ENCODE measurements at places on chromosomes 1 and 21. TPM values are rescaled to one million over a fixed set of nuclear protein-coding genes. Genes with fewer than 3 reads are reported as not detected.

GRCh38 chr21:24424776-24425175 lies 1182.5 kb downstream of the MRPL39 start:
- no peaks in the 10 kb centered on the region for H3K36me3 ChIP-seq
- H3K4me1 ChIP-seq, result no peaks in the 10 kb centered on the region
- no peak overlapping the region for H3K4me3 ChIP-seq
- DNase-seq, result no peak
- no peak overlapping the region for H3K27ac ChIP-seq

GRCh38 chr1:17212487-17213121 lies 7.7 kb downstream of the PADI1 start:
- DNase-seq, result no peak
- H3K27ac ChIP-seq, result no peak overlapping the region
- H3K4me3 ChIP-seq, result no peak overlapping the region
- H3K36me3 ChIP-seq, result no peaks in the 10 kb centered on the region
- no peaks in the 10 kb centered on the region for H3K27me3 ChIP-seq

DNA sequence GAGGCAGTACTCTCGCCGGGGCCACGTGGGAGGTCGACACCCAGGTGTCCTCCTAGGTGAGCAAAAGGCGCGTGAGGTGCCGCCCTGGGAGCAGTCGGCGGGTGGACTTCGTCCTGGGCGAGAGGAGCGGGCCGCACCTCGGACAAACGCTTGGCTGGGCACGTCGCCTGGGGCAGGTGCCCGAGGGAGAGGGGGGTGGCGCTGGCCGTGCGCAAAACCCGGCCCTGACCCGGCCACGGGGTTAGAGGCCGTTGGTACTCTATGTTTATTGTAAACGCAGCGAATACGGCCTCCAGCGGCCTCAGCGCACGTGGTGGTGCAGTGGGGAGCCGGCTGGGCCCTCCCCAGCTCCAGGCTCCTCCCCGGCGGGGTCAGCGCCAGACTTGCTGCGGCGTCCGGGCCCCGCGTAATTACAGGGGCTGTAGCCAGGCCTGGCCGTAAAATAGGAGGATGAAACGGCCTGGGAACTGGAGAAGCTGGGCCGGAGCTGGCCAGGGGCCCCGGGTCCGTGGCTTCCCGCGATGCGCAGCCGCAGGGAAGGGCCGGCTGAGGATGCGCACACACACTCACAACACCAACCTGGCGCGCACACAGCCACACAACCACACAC lies 1.6 kb upstream of the EFNA1 start:
- DNase-seq, result peak; percentile 75
- no peaks in the 10 kb centered on the region for H3K36me3 ChIP-seq
- H3K27ac ChIP-seq, result peak overlapping the region; percentile 74

GRCh38 chr1:25137521-25138395 lies 94.5 kb downstream of the SYF2 start:
- no peak for DNase-seq
- no peaks in the 10 kb centered on the region for H3K27me3 ChIP-seq
- H3K4me1 ChIP-seq, result no peaks in the 10 kb centered on the region
- H3K36me3 ChIP-seq, result no peaks in the 10 kb centered on the region
- H3K27ac ChIP-seq, result no peak overlapping the region
- no peak overlapping the region for H3K4me3 ChIP-seq

DNA sequence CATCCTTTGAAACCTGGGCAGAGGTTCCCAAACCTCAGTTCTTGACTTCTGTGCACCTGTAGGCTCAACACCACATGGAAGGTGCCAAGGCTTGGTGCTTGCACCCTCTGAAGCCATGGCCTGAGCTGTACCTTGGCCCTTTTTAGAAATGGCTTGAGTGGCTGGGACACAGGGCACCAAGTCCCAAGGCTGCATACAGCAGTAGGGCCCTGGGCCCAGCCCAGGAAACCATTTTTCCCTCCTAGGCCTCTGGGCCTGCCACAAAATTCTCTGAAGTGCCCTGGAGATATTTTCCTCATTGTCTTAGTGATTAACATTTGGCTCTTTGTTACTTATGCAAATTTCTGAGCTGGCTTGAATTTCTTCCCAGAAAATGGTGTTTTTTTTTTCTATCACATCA lies 65.6 kb upstream of the ACTRT2 start:
- no peak overlapping the region for H3K27ac ChIP-seq
- H3K4me3 ChIP-seq, result no peak overlapping the region
- no peaks in the 10 kb centered on the region for H3K27me3 ChIP-seq
- H3K36me3 ChIP-seq, result no peaks in the 10 kb centered on the region

DNA sequence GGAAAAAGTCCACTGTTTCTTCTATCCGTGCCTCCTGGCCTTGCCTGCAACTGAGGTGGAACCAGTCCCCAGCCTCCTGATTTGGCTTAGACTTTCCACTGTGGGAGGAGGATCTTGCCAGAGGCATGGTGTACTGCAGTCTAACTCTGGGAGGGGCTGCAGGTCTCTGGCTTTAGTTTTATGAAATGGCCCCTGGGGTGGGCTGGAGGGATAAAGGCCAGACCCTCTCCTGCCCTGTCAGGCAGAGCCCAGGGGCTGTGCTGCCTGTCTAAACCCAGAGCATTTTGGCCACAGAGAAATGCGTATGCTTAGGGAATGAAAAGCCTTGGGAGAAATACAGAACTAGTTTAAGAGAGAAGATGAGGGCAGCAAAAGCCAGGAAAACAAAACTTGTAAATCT lies 73.0 kb downstream of the ABCA4 start:
- no peaks in the 10 kb centered on the region for H3K4me1 ChIP-seq
- DNase-seq, result no peak
- H3K4me3 ChIP-seq, result no peak overlapping the region
- peak overlapping the region; percentile 50 for H3K27ac ChIP-seq

DNA sequence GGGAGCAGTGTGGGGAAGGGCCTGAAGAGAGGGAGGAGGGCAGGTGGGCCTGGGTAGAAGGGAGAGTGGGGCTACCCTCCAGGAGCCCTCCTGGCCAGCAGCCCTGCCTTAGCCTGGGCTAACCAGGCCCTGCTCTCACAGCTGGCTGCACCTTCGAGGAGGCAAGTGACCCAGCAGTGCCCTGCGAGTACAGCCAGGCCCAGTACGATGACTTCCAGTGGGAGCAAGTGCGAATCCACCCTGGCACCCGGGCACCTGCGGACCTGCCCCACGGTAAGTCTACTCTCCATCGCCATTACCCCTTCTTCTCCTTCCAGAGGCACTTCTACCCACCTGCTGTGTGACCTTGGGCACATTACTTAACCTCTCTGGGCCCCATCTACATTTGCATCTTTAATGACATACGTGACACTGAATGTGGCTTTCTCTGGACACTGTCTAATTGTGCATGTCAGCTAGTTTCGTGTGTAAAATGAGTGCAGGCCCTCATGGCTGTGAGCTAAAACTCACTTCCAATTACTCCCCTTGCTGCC lies 18.9 kb downstream of the PTPRU start:
- H3K36me3 ChIP-seq, result no peaks in the 10 kb centered on the region
- H3K4me3 ChIP-seq, result no peak overlapping the region
- H3K4me1 ChIP-seq, result peaks cover 6% of the 10 kb centered on the region
- no peak for DNase-seq
- H3K27ac ChIP-seq, result no peak overlapping the region
- H3K27me3 ChIP-seq, result no peaks in the 10 kb centered on the region

GRCh38 chr1:71948561-71948960 lies 333.8 kb downstream of the NEGR1 start:
- H3K27me3 ChIP-seq, result no peaks in the 10 kb centered on the region
- no peaks in the 10 kb centered on the region for H3K36me3 ChIP-seq
- H3K4me1 ChIP-seq, result no peaks in the 10 kb centered on the region
- H3K4me3 ChIP-seq, result no peak overlapping the region
- DNase-seq, result no peak
- no peak overlapping the region for H3K27ac ChIP-seq

DNA sequence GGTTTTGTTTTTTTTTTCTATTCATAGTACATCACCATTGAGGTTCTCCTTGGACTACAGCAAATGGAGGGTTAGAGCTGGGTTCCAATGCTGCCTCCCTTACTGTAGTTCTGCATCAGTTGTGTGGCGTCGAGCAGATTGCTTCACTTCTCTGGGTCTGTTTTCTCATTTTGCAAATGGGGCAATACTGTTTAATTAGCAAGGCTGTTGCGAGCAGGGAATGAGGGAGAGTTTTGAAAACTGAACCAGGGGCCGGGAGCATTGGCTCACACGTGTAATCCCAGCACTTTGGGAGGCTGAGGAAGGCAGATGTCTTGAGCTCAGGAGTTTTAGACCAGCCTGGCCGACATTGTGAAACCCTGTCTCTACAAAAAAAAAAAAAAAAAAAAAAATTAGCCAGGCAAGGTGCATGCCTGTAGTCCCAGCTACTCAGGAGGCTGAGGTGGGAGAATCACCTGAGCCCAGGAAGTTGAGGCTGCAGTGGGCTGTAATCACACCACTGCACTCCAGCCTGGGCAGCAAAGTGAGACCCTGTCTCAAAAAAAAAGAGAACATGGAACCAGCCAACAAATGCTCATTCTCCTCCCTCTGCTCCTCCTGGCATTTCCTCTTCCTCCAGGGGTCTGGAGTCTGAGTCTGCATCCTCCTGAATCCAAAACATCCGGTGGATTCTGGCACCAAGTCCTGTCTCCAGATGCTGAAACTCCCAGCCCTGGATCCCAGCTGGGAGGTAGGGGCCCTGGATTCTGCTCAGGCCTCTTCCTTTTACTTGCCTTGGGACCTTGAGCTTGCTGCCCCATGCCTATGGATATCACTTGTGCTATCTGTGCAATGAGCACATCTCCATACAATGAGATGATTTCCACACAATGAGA lies 3.7 kb upstream of the PLOD1 start:
- H3K4me1 ChIP-seq, result no peaks in the 10 kb centered on the region
- no peak overlapping the region for H3K4me3 ChIP-seq
- H3K27ac ChIP-seq, result peak overlapping the region; percentile 37
- no peak for DNase-seq

- H3K4me3 ChIP-seq, result peak within 1 kb of the TSS; percentile 9
- no peak within 1 kb of the TSS for H3K27ac ChIP-seq
- H3K27me3 ChIP-seq, result peaks cover 15% of the 10 kb centered on the region
- peaks cover 17% of the 10 kb centered on the region for H3K4me1 ChIP-seq
- no peaks in the 10 kb centered on the region for H3K36me3 ChIP-seq
- DNase-seq, result no peak
These were observed at the start of gene DLGAP3 for GRCh38 chr1:34929497-34929852. DLGAP3 (minus strand) TSS chr1:34929650; CDS start chr1:34905383, 24,267 bp downstream.

- no peak overlapping the region for H3K27ac ChIP-seq
- H3K36me3 ChIP-seq, result no peaks in the 10 kb centered on the region
- DNase-seq, result peak; percentile 73
- no peak overlapping the region for H3K4me3 ChIP-seq
These were observed 160.8 kb downstream of the ZSCAN20 start for GRCh38 chr1:33633019-33633801.

DNA sequence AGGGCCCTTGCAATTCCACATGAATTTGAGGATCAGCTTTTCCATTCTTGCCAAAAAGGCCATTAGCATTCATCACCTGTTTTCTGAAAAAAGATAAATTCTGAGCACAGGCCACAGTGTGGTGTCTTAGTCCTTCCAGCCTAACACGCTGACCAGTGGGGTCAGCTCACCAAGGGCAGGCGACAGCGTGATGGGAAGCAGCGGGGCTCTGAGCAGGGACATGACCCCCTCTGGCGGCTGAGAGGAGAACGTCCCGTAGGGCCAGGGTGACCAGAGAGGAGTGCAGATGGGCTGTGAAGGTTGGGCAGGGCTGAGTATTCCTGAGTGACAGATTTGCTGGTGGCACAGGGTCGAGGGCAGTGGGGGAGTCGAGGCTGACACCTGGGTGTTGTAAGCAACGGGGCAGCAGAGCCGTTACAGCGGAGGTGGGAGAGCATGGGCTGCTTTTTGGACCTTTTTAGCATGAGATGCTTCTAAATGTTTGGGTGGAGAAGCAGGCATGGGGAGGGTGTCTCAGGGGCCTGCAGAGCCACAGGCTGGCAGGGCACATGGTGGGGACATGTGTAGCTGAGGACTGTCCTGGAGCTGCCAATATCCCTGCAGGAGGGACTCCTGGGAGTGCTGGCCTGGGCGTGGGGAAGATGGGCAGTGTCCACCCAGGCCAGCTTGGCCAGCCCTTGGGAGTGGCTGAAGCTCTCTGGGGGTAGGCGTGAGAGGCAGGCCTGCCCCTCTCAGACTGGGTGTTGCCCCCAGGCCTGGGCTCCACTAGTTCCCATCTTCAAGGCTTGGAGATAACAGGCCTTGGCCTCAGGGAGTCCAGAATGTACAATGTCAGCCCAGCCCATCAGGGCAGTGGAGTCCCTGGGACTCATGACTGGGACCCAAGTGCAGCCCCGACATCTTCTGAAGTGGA lies 8.6 kb upstream of the CALML6 start:
- H3K27me3 ChIP-seq, result no peaks in the 10 kb centered on the region
- H3K4me3 ChIP-seq, result no peak overlapping the region
- DNase-seq, result peak; percentile 82
- peak overlapping the region; percentile 19 for H3K27ac ChIP-seq

- H3K4me1 ChIP-seq, result peaks cover 8% of the 10 kb centered on the region
- DNase-seq, result no peak
- peak overlapping the region; percentile 100 for H3K27ac ChIP-seq
- no peaks in the 10 kb centered on the region for H3K27me3 ChIP-seq
- no peaks in the 10 kb centered on the region for H3K36me3 ChIP-seq
- no peak overlapping the region for H3K4me3 ChIP-seq
These were observed 107.4 kb downstream of the SLC45A1 start for GRCh38 chr1:8425150-8425780.

DNA sequence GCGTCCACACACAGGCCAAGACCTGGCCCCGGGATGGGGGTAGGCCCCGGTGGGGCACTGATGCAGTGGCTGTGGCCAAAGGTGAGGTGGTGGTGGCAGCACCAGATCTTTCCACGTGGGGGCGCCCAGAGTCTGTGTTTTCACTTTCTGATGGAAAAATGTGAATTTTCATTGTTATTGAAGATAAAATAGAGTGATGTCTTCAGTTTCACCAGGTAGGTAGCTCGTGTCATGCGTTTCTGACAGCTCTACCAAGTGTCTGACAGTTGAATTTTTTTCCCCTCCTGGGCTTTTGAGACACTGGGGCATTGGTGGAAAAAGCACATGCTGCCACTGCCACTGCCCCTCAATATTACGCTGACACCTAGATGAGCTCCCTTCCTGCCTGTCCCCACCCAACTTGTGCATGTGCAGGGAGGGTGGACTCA lies 40.0 kb upstream of the MAGOH start:
- H3K27me3 ChIP-seq, result no peaks in the 10 kb centered on the region
- DNase-seq, result peak; percentile 54
- no peaks in the 10 kb centered on the region for H3K36me3 ChIP-seq
- H3K27ac ChIP-seq, result no peak overlapping the region
- no peak overlapping the region for H3K4me3 ChIP-seq

- no peaks in the 10 kb centered on the region for H3K36me3 ChIP-seq
- no peaks in the 10 kb centered on the region for H3K27me3 ChIP-seq
- no peak for DNase-seq
- H3K4me1 ChIP-seq, result no peaks in the 10 kb centered on the region
- H3K27ac ChIP-seq, result no peak overlapping the region
These were observed 543.2 kb upstream of the CXADR start for GRCh38 chr21:16969636-16970035.

COL24A1 gene
- not detected for total RNA-seq

BROX gene
- 12.1 TPM for total RNA-seq

PPM1J gene
- not detected for total RNA-seq

HOOK1 gene
- total RNA-seq, result 6.9 TPM

DYNLT5 gene
- not detected for total RNA-seq

TTC24 gene
- total RNA-seq, result not detected

CD244 gene
- total RNA-seq, result not detected

DNASE2B gene
- not detected for total RNA-seq

MYCL gene
- total RNA-seq, result not detected
